ENCODE measurements at places on chromosomes 4 and X.

GRCh38 chr4:22932326-22932725 is 239.6 kb downstream of the GBA3 start:
- DNase-seq = no peak

GRCh38 chr4:119559044-119559647 is 69.5 kb downstream of the PDE5A start:
- no peak for DNase-seq

- DNase-seq = no peak
These were observed 121.9 kb upstream of the ANK2 start for GRCh38 chr4:112927544-112927943.

DNA sequence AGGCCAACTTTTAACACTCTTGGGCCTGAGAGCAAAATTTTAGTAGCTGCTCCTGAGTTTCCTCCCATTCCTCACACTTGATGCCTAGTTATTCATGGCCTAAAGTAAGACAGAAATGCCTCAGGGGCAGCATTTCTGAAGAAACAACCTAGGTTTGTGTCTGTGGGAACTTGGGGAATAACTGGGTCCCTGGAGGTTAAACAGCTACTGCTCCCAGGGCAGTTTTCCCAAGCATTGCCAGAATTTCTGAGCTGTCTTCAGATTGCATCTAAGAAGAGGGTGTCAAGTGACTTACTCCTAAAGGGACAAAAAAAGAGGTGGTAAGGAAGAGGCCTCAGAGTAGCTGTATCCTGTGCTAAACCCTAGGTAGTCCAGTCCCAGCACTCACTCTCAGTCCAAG is 130.8 kb upstream of the ACSL4 start:
- no peak for DNase-seq

DNA sequence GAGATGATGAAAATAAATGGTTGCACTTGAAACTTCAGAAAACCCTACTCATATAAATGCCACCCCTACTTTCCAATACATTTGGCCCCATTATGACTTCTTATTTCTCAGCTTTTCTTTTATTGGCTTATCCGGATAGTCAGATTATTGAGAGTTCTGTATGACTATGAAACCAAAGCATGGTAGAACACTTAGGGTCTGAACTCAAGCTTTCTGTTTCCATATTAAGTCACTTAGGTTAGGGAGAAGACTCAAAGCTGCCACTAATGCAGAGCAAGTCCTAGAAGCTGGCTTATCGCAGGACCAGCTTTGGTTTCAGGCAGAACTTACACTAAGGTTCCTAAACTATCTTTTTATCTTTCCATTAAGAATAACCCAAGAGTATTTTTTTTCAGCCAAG is 229.9 kb upstream of the CPEB2 start:
- DNase-seq = no peak

DNA sequence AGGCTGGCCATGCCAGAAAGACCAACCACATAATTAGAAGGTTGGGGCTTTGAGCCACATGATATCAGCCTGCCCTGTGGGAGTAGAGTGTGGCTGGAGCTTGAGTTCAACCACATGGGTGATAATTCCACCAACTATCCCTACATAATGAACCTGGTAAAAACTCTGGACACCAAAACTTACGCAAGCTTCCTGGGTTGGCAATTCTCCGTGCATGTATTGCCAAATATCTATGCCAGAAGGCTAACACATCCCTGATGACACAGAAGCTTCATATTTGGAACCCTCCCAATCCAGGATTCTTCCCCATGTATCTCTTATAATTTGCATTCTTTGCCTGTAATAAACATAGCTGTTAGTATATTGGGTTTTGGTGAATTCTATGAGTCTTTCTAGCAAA is 68.2 kb downstream of the FUNDC1 start:
- no peak for DNase-seq

DNA sequence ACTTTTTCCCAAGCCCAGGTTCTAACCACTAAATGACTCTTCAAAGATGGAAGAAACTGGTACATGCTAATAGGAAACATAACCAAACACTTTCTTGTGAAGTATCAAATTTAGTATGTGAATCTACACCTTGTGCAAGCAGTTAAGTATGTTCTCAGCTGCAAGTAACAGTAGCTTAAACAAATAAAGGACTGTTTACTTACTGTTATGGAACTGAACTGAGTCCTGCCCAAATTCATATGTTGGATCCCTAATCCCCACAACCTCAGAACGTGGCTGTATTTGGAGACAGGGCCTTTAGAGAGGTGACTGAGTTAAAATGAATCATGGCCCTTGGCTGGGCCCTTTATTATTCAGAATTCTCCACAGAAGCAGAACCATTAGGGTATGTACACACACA is 178.7 kb downstream of the KDR start:
- DNase-seq = no peak

DNA sequence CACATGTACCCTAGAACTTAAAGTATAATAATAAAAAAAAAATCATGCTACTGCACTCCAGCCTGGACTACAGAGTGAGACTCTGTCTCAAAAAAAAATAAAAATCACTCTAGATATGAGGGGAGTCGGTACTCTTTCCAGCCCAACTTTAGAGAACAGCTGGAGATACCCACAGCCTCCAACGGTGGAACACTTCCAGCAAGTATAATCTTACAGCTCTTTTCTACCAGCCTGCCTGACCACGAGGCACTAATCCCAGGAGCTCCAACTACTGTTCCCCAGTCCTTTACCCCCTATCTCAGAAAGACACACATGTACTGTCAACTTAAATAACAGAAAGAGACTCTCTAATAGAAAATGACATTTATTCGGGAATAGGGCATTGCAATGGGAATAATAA is 46.8 kb downstream of the STEEP1 start:
- no peak for DNase-seq

- no peak for DNase-seq
These were observed 108.0 kb upstream of the USP38 start for GRCh38 chr4:143076723-143077122.

- no peak for DNase-seq
These were observed 2.1 kb upstream of the PDE6B start for GRCh38 chr4:622996-623913.

GRCh38 chrX:19659929-19660328 is 144.6 kb upstream of the MAP3K15 start:
- no peak for DNase-seq

DNA sequence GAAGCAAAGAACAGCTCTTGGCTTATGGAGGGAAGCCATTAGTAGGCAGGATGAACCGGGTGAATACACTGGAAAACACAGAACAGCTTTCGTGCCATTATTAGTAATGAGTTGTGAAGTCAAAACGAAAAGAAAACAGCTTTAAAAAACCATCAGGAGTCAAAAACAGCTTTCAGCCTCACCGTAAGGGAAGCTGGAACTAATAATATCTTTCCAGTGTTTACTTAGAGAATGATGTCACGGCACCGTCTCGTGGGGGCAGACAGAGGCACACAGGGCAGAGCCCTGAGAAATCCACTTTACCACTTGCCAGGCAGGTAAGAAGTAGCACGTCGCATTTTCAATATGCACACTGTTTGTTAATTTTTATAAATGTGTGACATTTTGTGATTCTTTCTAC is 37.9 kb upstream of the HMX1 start:
- DNase-seq = no peak

DNA sequence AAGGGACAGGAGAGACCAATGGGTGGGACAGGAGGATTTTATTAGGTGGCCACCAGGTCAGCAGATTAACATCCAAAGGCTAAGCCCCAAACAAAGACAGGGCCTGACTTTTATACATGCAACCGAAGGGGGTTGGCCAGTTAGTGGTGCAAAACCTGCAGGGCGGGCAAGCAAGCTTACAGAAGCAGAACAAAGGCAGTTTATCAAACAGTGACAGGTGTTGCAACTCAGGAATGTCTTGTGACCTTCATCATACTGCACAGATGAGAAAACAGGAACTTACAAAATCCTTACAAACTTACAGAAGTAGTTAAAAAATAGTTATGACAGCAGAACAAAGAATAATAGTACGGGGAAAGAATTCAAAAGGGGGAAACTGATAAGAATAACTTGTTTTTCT is 708.1 kb downstream of the GLUD2 start:
- DNase-seq = no peak

DNA sequence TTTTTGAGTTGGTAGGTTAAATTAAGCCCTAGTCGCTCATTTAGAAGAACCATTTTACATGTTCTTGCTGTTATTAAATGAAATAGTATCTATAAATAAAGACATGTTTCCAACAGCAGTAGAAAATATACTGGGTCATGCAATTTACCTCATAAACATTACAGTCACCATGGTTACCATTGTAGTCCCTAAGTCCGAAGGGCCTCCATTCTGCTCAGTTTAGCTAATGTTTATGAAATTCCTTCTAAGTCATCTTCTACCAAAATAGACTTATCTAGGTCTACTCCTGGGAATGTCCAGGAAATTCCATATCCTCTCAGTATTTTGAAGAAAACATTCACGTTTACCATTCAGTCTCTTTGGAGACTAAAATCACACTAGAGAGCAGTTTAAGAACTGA is 292.5 kb upstream of the DCAF8L1 start:
- DNase-seq = no peak

- DNase-seq = no peak
These were observed 78.8 kb downstream of the NFKB1 start for GRCh38 chr4:102579794-102580462.

DNA sequence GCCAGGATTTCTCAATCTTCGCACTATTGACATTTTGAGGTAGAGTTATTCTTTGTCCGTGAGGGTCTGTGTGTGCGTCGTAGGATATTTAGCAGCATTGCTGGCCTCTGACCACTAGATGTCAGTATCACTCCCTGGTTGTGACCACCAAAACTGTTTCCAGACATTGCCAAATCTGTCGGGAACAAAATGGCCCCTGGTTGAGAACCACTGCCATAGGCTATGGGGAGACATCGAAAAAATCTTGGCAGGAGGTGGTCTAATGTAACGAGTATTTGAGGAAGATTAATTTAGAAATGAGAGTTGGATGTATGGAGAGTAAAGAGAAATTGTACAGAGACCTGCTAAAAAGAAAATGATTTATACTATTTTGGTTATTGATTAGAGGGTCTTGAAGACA is 108.4 kb downstream of the DOCK11 start:
- peak; percentile 9 for DNase-seq

DNA sequence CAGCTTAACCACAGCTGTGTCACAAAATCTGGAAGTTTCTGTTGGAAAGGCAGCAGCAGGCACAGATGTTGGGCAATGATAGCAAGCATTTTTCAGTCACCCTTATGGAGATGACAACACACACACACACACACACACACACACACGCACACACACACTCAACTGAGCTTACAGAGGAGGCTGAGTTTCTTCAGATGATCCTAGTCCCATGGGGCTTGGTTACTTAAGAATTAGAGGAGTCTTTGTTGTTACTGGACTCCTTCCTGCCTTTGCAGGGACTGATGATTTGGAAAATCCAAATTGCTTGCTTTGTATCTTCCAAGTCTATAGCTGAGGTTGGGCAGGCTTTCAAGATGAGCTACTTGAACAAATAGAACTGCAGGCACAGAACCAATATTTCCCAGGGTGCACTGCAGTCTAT is 740.1 kb upstream of the PITX2 start:
- no peak for DNase-seq

GRCh38 chr4:7199129-7199725 is 6.9 kb downstream of the SORCS2 start:
- DNase-seq = no peak

DNA sequence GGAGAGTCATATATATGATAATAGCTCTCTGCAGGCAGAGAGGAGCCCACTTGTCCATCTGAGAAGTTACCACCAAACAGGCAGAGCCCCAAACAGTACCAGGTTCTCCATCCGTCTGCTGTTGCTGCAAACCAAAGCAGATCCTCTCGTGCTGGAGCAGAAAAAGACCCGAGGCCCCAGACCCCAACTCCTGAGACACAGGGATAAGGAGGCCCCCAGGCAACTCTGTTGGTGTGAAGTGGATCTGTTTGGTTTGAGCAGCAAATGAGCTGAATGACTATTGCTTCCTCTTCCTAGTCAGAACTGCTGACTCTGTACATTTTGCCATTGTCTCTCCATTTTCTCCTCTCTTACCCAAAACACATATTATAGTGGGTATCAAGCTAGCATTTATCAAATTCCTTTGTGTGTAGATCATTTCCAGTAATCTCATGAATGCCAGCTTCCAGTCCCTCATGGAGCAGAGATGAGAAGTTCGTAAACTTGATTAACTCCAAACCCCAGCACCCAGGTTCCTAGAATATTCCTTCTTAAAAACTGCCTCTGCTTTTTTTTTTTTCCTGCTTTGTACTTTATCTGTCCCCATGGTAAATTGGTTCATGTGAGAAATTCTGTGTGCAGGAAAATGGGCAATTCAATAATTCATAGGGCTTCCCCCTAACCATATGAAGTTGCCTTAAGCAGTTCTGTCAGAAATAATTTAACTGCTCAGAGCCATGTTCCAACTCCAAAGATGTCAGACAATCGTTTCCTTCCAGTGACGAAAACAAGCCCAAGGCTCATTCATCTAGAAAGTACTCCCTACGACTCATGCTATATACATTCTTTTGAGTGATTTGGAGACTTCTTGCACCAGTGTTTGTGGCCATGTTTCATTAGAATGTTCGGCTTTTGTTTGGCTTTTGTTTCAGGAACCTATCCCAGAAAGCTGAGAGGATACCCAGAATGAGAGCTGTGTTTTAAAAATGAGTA is 98.6 kb upstream of the ATXN3L start:
- no peak for DNase-seq

- DNase-seq = no peak
These were observed 16.6 kb downstream of the FAM149A start for GRCh38 chr4:186121057-186121456.

DNA sequence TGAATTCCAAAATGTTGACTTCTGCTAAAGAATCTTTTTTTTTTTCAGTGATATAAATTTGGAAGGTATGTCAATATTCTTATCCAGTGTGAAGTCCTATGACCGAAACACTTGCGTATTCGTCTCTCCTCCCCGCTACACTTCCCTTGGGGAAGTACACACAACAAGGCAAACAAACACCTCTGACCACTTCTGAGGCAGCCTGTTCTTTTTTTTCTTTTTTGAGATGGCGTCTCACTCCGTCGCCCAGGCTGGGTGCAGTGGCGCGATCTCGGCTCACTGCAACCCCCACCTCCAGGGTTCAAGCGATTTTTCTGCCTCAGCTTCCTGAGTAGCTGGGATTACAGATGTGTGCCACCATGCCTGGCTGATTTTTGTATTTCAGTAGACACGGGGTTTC is 78.1 kb upstream of the DHRSX start:
- DNase-seq = no peak

DNA sequence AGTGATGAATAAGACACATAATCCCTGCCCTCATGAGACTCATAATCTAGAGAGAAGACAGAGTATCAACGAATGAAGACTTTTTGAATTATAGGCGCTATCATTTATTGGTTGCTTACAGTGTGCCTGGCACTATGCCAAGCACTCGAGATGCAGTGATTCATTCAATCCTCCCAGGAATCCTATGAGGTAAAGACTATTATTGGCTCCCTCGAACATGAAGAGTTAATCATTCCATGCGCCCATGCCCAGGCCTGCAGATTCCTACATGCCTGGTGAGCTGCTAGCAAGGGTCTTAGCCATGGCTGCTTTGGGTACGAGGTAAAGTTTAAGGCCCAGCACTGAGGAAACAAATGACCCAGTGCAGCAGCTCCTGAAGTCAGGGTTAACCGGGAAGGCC is 47.0 kb downstream of the TEX13B start:
- DNase-seq = no peak

- DNase-seq = no peak
These were observed 24.1 kb downstream of the DCTD start for GRCh38 chr4:182893047-182893446.

Data from stimulated activated CD8-positive, alpha-beta memory T cell treated with anti-CD3 and anti-CD28 coated beads, Interleukin-12 subunit alpha, Interleukin-12 subunit beta, amount 100 ng/mL, for 1 hour (primary cell).